HEK293T (cell line): ENCODE measurements at places on chromosomes 3 and 15.

DNA sequence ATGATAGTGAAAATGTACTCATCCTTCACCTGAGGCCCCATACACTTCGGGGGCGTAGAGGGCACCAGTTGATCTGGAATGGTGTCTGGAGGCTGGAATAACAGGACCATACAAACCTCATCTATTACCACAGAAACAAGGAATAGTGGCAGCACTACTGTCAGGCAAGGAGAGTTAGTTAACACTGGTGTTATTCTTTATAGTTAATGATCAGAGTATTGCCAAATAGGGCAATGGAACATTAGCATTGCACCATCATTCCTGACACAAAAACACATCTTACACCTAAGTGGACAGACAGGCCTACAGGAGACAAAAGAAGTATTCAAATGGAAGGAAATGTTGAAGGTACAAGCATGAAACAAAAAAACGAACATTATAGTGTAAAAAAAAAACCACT lies 137.0 kb upstream of the UBP1 start:
- no peak for DNase-seq

- no peak for DNase-seq
These were observed 3.9 kb downstream of the RPL35A start for GRCh38 chr3:197953881-197954280.

DNA sequence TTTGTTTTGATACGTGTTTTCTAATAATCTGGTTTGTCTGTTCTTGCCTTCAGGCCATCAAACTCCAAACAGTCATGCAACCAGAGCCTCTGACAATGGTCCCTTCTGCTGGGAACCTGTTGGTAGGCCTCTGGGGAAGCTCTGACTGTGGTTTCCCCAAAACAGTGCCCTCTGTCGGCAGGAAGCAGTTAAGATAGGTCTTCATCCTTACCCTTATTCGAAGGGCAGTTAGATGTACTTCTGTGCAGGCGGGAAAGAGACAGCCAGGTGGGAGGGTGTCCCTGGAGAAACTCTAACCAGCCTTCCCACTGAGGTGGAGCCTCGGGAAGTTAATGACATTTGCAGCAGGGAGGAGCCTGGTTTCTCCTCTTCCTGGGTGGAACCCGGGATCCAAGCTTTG lies 81.6 kb upstream of the CHMP2B start:
- no peak for DNase-seq

DNA sequence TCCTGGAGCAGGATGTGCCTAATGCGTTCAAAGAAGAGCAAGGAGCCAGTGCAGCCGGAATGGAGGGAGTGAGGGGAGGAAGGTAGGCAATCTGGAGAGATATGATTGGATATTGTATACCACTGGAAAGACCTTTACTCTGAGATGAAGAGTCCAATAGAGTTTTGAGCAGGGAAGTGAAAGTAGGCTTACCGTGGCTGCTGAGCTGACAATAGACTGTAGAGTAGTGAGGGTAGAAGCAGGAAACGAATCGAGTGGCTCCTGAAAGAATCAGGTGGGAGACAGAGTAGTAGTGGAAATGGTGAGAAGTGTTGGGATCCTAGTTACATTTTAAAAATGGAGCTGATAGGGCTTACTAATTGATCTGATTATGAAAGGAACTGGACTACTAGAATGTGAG lies 51.8 kb upstream of the NUDT16 start:
- DNase-seq, result no peak

DNA sequence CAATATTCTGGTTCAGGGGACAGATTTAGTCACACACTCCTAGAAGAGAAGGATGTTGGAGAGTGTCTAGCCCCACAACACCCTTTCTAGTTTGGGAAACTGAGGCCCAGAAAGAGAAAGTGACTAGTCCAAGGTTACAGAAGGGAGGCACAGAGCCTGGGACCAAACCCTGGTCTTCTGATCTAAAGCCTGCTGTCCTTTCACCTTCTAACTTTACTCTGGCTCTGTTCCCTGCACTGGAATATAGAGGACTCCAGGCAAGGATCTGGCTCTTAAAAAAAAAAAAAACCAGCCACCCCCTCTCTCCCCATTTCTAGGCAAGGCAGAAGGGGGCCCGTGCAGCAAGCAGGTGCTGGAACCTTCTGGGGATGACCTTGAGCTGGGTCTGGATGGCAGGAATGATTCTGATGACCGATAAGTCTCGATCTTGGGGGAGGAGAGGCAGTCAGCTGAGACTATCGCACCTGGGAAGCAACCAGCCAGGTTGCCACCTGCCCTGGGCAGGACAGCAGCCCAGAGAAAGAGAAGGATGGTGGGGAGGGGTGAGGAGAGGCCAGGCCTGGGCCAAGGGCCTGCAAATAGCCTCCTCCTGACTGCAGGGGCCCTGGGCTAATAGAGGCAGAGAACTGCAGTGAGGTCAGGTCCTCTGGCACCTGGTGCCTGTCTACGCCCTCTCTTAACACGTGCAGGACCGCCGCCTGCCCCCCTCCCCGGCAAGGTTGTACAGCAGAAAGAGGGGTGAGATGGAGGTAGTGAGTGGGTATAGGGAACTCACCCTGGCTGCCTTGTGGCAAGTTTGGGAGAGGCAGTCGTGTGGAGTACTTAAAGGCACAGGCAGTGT lies 30.4 kb upstream of the RHCG start:
- no peak for DNase-seq

- DNase-seq, result no peak
These were observed 82.9 kb upstream of the BOC start for GRCh38 chr3:113128386-113129015.

DNA sequence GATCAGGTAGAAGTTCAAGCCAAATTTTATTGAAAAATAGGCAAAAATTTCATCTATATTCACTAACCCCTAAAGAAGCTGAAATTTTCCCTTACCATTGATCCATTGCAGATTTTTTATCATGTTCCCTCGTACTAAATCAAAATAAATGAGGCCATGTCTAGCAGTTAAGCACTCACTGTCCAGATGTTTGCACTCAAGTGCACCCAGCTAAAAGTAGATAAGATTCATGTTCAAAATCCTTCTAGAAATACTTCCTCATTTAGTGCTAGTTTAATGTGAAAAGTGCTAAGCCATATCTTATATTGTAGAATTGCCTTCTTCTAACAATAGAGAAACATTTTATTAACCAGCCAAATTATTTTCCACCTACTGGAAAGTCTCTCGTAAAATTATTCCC lies 164.7 kb upstream of the UBE2E2 start:
- DNase-seq, result no peak

GRCh38 chr15:59812250-59812870 lies 123.2 kb upstream of the BNIP2 start:
- no peak for DNase-seq

DNA sequence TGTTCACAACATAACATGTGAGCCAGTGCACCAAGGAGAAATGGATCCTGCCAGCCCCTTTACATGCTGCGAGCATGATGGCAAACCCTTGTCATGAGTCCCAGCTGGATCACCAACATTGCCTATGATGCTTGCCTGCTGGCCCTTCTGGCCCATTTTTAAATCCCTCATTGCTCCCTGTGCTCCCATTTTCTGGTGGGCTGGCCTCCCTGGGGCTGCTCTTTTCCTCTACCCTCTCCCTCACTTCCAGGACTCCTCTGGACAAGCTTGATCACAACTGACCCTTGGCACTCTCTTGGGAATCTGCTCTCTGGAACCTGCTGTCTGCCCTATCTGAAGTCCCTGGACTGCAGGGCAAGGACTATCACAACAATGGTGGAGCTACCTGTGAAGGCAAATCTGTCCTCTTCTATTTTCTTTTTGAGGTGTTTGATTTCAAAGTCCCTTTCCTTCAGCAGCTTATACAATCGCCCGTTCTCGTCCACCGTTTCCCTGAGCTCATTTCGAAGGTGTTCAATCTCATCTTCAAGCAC lies 16.3 kb downstream of the CCDC13 start:
- DNase-seq, result no peak

DNA sequence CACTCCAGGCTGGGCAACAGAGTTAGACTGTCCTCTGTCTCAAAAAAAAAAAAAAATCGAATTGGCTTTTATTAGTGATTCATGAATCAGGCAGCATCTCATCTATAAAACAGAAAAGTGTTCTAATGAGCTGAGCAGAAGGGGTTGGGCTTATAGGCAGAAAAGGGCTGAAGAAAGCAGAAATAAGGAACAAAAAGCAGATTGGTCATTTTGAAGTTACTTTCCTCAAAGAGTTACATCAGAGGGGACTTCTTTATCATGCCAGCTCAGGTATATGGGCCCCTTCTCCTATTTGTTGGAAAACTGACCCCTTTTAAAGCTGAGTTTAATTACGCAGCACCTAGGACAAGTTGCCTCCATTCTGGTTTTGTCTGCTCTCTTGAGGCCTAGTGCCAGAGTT lies 722 bp upstream of the POGLUT1 start:
- DNase-seq, result no peak

DNA sequence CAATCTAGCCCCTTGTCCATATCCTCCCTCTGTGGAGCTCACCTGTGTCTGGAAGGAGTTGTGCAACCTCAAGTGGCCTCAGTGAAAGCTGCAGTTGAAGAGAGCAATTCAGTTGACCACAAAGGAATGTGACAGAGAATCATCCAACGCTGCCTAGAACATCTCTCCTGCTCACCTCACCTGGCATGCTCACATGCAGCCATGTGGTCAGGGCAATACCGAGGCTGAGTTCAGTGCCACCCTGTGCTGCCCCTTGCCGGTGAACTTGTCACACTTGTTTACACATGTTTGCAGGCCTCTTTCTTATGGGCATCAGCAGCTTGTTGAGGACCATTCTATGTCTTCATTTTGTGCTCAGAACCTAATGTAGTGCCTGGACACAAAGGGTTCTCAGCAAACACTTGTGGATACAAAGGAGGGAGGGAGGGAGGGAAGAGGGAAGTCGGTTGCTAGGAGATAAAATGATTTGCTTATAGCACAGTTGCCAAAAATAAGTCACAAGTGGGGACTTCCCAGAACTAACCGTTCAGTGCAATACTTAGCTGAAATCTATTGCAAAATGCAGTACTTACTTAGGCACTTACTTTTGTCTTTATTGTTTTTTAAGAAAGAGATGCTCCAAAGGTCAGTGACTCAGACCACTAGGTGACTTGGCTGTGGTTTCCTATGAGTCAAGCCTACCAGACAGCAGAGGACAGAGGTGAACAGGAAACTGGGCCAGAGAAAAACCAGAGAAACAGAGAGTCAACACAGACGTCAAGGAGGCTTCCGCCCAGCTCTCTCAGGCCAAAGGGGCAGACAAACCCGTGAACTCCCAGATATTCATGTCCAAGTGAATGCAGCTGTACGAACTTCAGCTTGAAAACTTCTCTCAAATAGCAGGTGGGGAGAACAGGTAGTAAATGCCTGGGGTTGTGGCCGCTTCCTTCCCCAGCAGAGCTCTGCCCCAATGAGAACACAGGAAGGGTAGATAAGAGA lies 227.8 kb upstream of the CTNNB1 start:
- DNase-seq, result no peak

DNA sequence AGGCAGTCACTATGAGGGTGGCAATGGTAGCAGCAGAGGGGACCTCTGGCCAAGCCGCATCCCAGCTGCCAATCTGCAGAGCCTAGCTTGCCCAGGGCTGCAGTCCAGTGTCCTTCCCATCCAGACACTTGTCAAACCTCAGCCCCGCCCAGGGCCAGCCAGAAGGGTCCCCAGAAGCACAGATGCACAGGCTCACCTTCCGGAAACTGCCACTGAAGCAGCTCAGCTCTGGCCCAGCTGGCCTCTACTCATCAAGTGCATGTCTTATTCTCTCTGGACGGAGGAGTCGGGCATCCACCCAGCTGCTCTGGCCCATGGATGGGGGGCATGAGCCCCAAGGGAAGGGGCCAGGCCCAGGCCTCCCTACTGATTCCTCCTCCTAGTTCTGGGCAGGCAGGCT lies 69.2 kb downstream of the DNAJB8 start:
- DNase-seq, result no peak

GRCh38 chr3:37032961-37033360 lies 39.6 kb downstream of the MLH1 start:
- DNase-seq, result no peak

- no peak for DNase-seq
These were observed 232.4 kb upstream of the WNT5A start for GRCh38 chr3:55719508-55719907.

DNA sequence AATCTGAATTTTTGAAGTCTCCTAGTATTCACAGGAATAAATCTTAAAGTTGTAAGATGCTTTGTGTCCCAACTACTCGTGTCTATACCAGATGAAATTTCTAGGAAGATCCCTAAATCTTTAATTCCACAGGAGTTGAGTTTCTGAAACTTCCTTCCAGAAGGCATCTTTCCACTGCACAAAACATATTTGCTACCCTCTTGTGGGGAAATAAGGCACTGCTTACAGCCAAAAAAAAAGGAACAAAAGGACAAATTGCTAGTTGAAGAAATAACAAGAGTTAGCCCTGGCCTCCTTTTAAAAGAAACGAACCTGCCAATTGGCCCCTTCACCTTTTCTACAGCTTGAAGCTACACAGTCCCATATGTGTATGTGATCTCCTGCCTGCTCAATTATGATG lies 54.0 kb downstream of the TAFA4 start:
- DNase-seq, result peak; percentile 32

DNA sequence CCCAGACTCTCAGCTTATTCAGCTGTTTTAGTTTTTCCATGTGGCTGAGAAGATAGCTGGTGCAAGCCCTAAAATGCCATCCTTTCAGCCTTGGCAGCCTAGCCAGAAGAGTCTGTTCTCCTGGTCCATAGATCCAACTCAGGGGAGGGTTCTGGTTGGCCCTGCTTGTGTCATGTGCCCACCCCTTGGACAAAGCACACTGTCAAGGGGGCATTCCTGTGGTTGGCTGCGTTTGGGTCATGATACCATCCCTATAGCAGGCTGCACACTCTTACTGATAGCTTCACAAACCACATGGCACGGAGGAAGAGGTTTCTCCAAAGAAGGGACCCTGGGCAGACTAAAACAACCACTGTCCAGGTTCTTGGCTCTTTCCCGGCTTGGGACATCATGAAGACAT lies 8.4 kb upstream of the FSTL1 start:
- DNase-seq, result no peak

DNA sequence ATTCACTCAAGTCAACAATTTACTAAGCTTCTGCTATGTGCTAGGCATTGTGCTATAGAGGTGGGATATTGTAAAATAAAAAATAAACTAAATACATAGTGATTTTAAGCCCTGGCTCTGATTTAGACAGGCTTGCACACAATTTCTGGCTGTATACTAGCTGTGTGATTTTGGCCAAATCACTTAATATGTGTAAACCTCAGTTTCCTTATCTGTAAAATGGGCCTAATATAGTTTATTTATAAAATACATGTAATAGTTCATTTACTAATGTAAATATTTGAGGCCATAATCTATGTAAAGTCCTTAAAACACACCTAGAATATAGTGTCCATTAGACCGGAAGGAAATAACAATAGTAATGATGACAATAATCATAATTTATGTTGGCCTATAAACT lies 363.1 kb downstream of the CLSTN2 start:
- no peak for DNase-seq

DNA sequence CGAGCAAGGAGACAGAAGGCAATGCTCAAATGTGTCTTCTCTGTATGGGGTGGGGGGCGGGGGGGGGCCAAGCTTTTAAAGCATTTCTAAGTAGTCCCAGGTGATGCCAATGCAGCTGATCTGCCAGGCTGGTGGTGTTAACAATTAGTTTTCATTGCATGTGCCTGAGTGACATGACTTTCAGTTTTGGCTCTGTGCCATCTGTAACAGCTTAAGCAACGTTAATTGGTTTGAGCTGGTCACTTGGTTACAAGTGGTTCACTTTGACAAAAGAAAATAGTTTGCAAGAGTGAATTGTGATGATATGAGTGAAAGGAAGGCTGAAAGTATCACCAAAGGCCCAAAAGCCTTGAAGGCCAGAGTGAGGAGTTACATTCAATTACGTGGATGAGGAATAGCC lies 26.4 kb upstream of the LRIG1 start:
- DNase-seq, result no peak

- no peak for DNase-seq
These were observed 787.7 kb downstream of the MCTP2 start for GRCh38 chr15:95018888-95019545.

- no peak for DNase-seq
These were observed 94.0 kb downstream of the ETFA start for GRCh38 chr15:76217029-76217881.
